ENCODE measurements at places on chromosomes 16 and 17.

- DNase-seq, result no peak
These were observed 250.5 kb downstream of the CPPED1 start for GRCh38 chr16:12553191-12553590.

- DNase-seq, result no peak
These were observed 309.2 kb downstream of the MAP2K6 start for GRCh38 chr17:69723741-69724140.

DNA sequence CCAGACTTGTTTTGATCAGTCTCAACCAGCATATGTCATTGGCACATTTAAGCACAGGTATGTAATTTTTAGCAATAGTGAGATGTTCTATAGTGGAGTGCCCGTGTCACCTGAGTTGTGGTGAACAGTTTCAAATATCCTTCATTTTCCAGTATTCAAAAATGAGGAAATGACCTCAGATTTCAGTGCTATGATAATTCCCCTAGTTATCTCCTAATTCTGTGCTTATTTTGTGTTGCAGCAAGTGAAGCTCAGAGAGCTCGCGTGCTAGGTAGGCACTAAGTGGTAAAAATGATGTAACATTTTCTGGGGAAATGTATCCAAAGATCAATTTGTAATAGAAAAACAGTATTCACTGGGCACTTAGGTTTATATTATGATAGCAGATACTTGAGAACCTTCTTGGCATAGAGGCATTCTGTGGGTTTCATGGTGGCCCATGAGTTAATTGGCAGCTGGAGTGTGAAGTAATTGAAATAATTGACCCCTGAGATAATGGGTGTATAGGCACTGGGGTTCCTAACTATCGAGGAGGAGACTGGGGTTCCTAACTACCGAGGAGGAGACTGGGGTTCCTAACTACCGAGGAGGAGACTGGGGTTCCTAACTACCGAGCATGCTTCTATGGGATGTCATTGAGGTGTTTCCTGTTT lies 159.1 kb downstream of the PRKCA start:
- no peak for DNase-seq

DNA sequence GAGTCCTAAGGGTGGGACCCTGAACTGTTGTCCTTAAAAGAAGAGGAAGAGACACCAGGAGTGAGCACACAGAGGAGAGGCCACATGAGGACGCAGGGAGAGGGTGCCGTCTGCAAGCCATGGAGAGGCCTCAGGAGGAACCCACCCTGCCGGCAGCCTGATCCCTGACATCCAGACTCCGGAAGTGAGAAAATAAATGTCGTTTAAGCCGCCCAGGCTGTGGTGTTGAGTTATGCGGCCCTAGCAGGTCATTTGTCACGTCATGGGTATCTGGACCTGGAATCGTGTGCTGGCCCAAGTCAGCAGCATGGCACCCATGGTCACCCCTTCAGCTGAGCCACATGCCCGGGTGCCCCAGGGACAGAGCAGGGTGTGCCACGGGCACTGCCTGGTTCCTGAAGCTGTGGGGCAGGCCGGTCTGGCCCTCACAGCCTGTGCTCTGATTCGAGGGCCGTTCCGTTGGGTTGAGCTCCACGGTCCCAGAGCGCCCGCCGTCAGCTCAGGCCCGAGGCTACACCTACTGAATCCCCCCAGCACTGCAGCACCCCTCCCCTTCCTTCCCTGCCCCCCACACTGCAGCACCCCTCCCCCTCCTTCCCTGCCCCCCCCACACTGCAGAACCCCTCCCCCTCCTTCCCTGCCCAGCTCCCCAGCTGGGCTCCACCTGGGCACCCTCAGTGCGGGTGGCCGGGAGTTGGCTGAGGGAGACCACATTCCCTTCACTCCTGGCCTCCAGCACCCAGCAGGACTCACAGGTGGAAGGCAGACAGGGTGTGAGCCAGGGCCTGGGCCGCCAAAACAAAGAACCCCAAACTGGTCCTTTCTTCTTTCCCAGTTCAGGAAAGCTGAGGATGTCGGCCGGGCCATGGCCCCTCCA lies 2.7 kb upstream of the CCDC57 start:
- DNase-seq, result no peak

- DNase-seq, result peak; percentile 58
These were observed 27.8 kb upstream of the TAC4 start for GRCh38 chr17:49875685-49876084.

DNA sequence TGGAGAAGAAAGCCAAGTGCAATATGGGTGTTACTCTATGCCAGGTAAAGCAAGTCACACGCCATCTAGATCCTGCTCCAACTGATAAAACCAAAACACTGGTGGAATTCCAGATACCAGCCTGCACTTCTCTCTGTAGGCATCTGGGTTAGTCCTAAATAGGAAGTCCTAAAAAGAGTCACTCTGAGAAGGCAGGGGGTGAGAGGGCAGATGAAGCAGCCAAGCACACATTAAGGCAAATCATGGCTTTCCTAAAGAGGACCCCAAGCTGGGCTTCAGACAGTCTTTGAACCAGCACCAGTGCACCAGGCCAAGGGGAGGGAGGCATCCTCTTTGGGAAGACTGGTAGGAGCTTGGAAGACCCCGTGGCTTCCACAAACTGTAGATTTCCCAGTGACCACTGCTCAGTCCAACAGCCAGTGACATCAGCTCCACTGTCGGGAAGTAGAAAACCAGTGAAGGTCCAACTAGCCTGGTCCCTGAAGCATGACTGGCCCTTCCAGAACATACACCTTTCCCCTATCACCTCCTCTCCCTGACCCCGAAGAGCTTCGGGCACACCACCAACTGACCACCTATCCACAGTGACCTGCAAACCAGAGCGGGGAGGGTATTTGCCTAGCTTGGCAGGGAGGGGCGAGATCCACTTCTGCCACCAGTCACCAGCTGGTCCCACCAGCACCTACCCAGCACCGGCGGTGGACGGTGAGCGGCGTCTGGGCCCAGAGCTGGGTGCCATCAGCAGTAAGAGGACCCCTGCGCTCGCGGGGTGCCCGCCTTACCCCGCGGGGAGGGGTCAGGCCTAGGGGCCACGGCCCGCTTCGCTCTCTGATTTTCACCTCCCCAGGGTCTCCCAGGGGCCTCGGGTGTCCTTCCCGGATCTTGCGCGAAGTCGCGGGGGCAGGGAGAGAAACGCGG lies 1.0 kb downstream of the LITAF start:
- no peak for DNase-seq

- DNase-seq, result no peak
These were observed at the start of gene MPO for GRCh38 chr17:58280480-58281217. MPO (minus strand) TSS chr17:58280935; CDS start chr17:58280758, 177 bp downstream.

- DNase-seq, result no peak
These were observed 8.8 kb upstream of the FASN start for GRCh38 chr17:82106688-82107305.

DNA sequence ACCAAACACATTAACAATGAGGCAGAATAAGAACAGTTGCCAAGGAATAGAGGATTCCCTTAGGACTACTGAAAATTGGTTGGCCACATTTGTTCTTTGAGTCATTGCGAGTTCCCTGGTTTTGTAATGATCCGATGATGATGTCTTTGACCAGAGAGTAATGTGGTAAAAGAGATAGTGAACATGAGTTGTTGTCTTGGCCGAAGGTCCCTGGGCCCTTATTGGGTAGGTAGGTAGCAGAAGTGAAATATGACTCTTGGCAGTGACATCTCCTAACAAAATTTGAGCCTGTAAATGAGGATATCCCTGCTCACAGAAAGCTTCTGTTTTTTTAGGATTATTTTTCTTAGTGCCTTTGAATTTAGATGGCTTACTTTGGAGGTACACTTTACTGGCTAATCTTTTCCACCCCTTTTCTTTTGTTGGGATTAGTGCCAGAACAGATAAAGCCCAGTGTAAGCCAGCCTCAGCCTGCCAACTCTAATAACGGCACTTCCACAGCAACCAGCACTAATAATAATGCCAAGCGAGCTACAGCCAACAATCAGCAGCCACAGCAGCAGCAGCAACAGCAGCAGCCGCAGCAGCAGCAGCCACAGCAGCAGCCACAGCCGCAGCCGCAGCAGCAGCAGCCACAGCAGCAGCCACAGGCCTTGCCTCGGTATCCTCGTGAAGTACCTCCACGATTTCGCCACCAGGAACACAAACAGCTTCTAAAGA lies 47.2 kb downstream of the TNRC6A start:
- DNase-seq, result no peak

GRCh38 chr17:28878981-28879380 lies 18.6 kb downstream of the FLOT2 start:
- peak; percentile 80 for DNase-seq

DNA sequence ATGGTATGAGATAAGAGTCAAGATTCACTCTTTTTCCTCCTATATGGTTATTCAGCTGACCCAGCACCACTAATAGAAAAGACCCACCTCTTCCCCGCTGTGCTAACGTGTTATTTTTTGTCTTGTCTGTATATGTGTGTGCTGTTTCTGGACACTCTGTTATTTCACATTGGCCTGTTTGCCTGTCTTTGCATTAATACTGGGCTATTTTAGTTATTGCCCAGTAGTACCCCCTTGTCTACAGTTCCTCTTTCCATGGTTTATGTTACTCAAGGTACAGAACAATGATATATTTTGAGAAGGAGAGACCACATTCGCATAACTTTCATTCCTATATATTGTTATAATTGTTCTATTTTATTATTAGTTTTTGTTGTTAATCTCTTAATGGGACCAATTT lies 74.0 kb upstream of the SIAH1 start:
- DNase-seq, result no peak

GRCh38 chr17:7038025-7038862 lies 2.4 kb downstream of the SLC16A13 start:
- no peak for DNase-seq

DNA sequence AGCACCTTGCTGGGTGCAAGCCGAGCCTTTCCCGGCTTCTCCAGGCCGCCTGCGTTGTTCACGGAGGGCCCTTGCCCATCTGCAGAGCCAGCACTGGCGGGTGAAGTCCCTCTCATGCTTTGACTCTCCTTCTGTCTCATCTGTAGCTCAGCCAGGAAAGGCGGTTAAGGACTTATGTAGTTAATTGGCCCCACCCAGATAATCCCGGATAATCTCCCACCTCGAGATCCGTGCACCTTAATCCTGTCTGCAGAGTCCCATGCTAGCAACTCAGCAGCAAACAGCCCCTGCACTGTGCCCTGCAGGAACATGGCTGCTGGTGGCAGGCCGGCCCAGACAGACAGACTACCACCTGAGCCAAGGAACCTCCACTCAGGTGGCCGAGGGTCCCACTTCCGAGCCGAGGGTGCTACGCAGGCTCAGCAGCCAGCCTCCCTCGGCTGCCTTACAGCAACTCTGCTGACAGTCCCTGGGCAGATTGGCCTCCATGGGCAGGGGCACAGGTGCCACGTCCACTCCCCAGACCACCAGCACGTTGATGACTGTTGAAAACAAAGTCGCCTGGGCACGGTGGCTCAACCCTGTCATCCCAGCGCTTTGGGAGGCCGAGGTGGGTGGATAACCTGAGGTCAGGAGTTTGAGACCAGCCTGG lies 16.9 kb downstream of the RAB40C start:
- DNase-seq, result no peak

DNA sequence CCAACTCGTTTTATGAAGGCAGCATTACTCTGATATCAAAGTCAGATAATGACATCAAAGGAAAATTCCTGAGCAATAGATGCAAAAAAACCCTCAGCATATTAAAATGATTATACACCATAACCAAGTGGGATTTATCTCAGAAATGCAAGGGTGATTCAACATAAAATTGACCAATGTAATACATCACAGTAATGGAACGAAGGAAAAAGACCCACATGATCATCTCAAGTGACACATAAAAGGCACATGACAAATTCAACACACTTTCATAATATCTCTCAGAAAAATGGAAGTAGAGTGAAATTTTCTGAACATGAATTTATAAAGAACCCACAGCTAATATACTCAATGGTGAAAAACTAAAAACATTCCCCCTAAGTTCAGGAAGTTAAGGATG lies 118.8 kb downstream of the ITFG1 start:
- no peak for DNase-seq

DNA sequence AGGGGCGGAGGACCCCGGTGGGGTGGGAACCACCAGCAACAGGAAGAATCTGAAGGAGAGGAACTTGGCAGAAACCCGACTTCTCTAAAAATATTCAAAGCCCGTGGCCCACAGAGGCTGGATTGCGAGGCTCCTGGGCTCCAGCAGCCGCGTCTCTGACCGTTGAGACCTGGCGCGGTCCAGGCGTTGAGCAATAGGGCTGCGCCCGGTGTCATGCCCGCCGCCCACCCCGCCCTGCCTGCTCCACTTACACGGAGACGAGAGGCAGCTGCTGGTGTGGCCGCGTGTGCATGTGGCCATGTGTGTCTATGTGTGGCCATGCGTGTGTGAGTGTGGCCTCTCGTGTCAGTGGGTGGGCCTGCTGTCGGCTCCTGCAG lies 83.6 kb downstream of the IRF8 start:
- DNase-seq, result no peak

GRCh38 chr16:14559809-14560241 lies 70.2 kb downstream of the PARN start:
- no peak for DNase-seq

- DNase-seq, result no peak
These were observed 62.8 kb upstream of the ADCY9 start for GRCh38 chr16:4179020-4179419.

- peak; percentile 65 for DNase-seq
These were observed 259.0 kb downstream of the XYLT1 start for GRCh38 chr16:17211797-17212196.

- no peak for DNase-seq
These were observed 9.9 kb downstream of the CCDC102A start for GRCh38 chr16:57526498-57526897.

DNA sequence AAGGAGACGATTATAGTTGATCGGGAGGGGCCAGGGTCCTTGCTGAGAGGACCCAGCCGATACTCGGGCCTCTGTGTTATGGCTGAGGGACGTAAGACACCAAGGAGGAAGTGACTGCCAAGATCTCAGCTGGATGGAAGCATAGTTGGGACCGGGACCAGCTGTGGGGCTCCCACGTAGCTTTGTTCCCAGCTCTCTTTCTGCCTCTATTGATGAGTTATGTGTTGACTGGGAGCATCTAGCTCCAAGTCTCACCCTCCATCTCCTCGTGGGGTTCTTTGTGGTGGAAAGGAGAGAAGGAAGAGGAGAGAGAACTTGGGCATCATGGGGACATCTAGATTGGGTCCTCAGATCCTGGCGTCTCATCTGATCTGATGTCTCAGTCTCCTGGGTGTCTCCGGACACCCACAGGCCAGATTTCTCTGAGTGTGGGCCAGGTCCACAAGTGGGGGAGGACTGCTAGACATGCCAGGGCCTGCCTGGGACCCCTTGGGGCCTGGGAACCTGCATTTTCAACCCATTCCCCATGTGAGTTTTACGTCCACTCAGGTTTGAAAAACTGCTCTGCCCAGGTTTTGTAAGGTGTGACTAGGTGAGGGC lies 1.0 kb downstream of the MGRN1 start:
- no peak for DNase-seq

DNA sequence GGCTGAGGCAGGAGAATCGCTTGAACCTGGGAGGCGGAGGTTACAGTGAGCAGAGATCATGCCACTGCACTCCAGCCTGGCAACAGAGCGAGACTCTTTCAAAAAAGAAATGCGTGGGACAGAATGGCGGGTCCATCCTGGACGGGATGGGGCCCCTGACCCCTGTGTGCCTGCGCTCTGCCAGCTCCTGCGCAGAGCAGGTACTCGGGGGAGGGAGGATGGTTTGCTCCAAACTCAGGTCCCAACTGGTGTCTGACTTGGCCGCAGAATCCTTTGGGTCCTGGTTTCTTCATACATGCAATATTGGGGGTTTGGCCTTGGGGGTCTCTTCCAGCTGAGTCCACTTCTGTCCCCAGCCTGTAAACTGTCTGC lies 10.4 kb downstream of the CHMP6 start:
- no peak for DNase-seq

- no peak for DNase-seq
These were observed 5.7 kb downstream of the AIPL1 start for GRCh38 chr17:6429266-6429665.

GRCh38 chr16:84518804-84519341 lies 14.4 kb upstream of the MEAK7 start:
- no peak for DNase-seq

GRCh38 chr17:10055262-10055975 lies 143.0 kb downstream of the GAS7 start:
- no peak for DNase-seq
